ENCODE measurements at places on chromosomes 7 and 10. TPM values are rescaled to one million over a fixed set of nuclear protein-coding genes. Genes with fewer than 3 reads are reported as not detected.

DNA sequence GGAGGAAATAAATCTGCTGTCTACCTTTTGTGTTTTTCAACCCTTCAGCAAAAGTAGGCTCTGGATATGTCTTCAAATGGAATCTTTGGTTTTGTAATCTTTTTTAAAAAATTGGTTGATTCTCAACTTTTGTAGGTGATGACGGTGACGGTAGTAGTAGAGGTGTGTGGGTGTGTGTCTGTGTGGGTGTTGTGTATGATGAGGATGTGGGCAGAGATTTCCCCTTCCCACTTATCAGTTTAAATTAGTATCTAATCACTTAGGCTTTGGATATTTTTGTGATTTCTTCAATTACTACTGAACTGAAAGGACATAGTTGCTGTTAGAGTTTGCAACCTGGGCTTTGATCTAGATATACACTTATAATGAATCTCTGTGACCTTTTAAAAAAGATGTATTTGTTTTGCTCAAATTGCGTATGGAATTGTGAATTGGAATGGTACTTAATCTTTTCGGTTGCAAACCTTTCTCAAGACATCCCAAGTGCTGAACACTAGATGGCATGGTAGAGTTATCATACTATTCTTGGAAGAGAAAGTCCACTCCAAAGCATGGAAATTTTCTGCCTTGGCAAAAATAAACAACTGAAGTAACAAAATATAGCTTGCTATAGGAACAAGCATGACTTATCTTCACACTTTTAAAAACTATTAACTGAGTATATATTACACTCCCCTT lies 51.9 kb upstream of the A1CF start:
- no peaks in the 10 kb centered on the region for H3K27me3 ChIP-seq
- no peaks in the 10 kb centered on the region for H3K36me3 ChIP-seq
- no peak for DNase-seq
- no peak overlapping the region for H3K27ac ChIP-seq
- no peaks in the 10 kb centered on the region for H3K4me1 ChIP-seq
- H3K4me3 ChIP-seq, result no peak overlapping the region

DNA sequence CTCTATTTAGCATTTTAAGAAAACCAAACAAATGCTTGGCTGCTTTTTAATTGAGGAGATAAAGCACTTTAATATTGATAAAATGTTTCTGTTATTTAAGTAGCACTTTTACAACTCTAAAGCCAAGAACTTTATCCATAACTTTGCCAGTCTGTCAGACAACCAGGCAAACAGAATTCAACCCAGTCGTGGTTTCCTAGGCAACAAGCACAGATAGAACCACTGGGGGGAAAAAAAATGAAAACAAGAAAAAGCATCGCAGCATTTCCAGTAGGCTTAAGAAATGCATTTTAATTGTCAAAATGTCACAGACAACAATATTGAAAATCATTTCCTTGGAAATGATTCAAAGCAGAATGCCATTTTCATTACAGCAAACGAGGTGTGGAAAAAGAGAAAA lies 323.4 kb downstream of the PARD3 start:
- H3K27ac ChIP-seq, result no peak overlapping the region
- H3K27me3 ChIP-seq, result no peaks in the 10 kb centered on the region
- peaks cover 22% of the 10 kb centered on the region for H3K4me1 ChIP-seq
- no peak for DNase-seq
- H3K4me3 ChIP-seq, result no peak overlapping the region

GRCh38 chr10:36556468-36556867 lies 568.9 kb upstream of the ANKRD30A start:
- no peaks in the 10 kb centered on the region for H3K4me1 ChIP-seq
- no peak overlapping the region for H3K27ac ChIP-seq
- no peaks in the 10 kb centered on the region for H3K27me3 ChIP-seq
- no peaks in the 10 kb centered on the region for H3K36me3 ChIP-seq
- DNase-seq, result no peak

The WEE2 gene
- total RNA-seq, result not detected

The DNAJC12 gene
- total RNA-seq, result 4.1 TPM

DNA sequence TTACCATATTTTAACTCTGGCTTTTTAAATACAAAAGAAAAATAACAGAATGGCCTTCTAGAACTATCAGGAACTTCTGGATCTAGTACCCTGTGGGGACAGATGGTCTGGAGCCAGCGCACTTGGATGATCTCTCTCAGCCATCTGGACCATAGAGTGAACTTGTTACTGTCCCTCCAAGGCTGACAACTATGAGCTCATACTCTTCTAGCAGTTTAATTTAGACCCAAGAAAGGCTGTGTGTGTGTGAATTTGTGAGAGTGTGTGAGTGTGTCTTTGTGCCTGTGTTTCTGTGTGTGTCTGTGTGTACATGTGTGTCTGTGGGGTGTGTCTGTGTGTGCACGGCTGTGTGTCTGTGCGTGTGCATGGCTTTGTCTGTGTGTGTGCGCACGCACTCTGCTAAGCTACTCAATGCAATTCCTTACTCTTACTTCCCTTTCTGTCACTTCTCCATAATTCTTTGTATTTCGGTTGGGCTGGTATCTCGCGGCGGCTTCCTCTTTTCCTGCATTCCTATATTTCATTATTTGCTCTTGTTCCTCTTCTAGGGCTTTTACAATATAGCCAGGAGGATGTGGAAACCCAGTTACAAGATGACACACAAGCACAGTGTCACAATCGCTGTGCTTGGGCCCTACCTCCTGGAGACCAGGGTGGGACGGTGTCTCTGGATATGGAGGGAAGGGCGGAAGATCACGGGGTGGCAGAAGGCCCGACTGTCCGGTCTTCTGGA lies 51.9 kb downstream of the IKZF1 start:
- no peaks in the 10 kb centered on the region for H3K27me3 ChIP-seq
- H3K27ac ChIP-seq, result peak overlapping the region; percentile 22
- H3K4me1 ChIP-seq, result no peaks in the 10 kb centered on the region
- H3K4me3 ChIP-seq, result no peak overlapping the region
- no peak for DNase-seq

DNA sequence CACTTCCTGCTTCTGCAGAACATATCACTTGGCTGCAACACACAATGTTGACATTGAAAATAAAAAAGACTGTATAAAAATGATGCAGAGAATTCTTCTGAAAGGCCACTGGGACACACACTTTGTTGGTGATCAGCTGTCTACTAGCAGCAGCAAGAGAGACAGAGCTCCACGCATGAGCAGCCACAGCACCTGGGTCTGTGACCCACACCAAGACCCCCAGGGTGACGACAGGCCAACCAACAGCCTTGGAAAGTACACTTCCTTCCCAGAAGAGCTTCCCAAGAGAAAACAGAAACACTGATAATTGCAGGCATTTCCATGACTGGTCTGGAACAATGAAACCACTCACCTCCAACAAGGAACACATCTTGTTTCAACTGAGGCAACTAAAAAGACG lies 239.0 kb downstream of the DIP2C start:
- no peaks in the 10 kb centered on the region for H3K36me3 ChIP-seq
- peak overlapping the region; percentile 85 for H3K27ac ChIP-seq
- H3K27me3 ChIP-seq, result no peaks in the 10 kb centered on the region
- H3K4me1 ChIP-seq, result peaks cover 45% of the 10 kb centered on the region
- no peak for DNase-seq

The CYP2C8 gene
- not detected for total RNA-seq

The GLI3 gene
- 12.1 TPM for total RNA-seq

DNA sequence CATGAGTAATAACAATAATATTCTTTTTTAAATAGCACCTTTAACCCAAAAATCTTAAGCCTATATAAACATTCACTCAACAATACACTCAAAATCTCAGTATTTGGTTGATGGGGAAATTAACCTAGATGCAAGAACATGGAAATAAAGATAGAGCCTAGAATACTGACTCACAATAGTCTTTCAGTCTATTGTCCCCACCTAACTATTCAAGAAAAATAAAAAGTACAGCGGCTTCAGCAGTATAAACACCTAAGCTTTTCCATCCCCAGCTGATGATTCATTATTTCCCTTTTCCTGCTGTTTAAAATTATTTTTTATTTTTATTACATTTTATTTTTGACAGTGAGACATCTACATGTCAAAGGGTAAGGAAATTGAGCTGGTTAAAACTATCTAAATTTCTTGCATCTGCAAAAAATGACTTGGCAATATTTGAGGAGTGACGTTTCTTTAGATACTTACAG lies 201.4 kb downstream of the FZD1 start:
- no peak for DNase-seq
- no peaks in the 10 kb centered on the region for H3K36me3 ChIP-seq
- H3K27me3 ChIP-seq, result no peaks in the 10 kb centered on the region
- no peak overlapping the region for H3K27ac ChIP-seq
- no peak overlapping the region for H3K4me3 ChIP-seq

GRCh38 chr7:28904578-28905048 lies 53.5 kb downstream of the TRIL start:
- H3K4me1 ChIP-seq, result peaks cover 9% of the 10 kb centered on the region
- no peaks in the 10 kb centered on the region for H3K27me3 ChIP-seq
- no peaks in the 10 kb centered on the region for H3K36me3 ChIP-seq

DNA sequence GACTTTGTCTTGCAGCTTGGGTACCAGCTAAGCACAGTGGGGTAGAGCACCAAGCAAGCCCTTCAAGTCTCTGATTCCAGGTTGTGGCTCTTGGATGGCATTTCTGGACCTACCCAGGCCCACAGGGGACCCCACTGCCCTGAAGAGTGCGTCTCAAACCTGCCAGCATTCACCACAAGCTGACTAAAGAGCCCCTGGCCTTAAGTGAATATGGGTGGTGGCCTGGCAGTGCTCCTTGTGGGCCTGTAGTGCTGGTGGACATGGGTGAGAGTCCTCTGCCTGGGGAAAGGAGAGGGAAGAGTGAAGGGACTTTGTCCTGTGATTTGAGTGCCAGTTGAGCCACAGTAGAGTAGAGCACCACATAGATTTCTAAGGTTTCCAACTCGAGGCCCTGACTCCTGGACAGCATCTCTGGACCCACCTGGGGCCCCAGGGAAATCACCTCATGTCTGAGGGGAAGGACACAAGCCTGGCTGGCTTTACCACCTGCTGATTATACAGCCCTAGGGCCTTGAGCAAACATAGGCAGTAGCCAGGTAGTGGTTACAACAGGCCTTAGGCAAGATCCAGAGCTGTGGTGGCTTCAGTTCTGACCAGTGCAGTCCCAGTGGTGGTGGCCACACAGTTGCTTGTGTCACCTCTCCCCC lies 23.7 kb downstream of the GSDME start:
- no peaks in the 10 kb centered on the region for H3K36me3 ChIP-seq
- H3K27me3 ChIP-seq, result no peaks in the 10 kb centered on the region
- peak; percentile 66 for DNase-seq
- peaks cover 38% of the 10 kb centered on the region for H3K4me1 ChIP-seq

The ASB10 gene
- total RNA-seq, result not detected

The PLXDC2 gene
- 38.3 TPM for total RNA-seq

The CALML3 gene
- total RNA-seq, result not detected

GRCh38 chr10:31318382-31318853 lies 598 bp upstream of the ZEB1 start:
- peak; percentile 92 for DNase-seq
- no peaks in the 10 kb centered on the region for H3K27me3 ChIP-seq
- H3K27ac ChIP-seq, result peak overlapping the region; percentile 97
- H3K36me3 ChIP-seq, result no peaks in the 10 kb centered on the region
- H3K4me1 ChIP-seq, result peaks cover 28% of the 10 kb centered on the region

DNA sequence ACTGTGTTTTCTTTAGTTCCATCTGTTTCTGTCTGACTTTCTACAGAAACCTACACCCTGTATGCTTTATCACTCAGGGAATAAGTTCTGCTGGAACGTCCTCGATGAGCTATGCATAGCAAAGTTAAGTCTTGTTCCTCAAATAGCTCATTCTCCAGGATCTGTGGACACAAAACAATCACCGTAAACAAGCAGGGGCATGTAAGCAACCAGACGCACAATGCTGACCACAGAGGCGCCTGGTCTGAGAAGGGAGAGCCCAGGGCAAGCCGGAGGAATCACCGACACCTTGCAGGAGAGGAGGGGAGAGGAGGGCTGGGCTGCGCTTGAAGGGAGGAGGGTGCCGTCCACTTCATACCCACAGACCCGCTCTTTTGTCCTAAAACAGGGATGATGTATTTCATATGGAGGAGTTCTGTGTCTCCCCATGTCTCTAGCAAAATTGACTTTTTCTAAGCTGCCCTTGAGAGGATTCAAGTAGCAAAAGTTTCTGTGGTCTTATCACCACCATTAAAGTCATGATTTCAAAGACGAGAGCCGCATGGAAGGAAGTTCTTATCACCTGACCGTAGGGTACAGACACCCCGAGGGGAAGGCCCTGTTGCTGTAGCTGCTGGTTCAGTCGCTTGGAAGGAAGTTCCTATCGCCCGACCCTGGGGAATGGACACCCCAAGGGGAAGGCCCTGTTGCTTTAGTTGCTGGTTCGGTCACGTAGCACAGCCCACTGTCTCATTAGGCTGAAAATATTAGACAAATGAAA lies 14.3 kb downstream of the CALML3 start:
- peaks cover 36% of the 10 kb centered on the region for H3K4me1 ChIP-seq
- no peaks in the 10 kb centered on the region for H3K36me3 ChIP-seq
- no peak for DNase-seq
- no peak overlapping the region for H3K4me3 ChIP-seq

DNA sequence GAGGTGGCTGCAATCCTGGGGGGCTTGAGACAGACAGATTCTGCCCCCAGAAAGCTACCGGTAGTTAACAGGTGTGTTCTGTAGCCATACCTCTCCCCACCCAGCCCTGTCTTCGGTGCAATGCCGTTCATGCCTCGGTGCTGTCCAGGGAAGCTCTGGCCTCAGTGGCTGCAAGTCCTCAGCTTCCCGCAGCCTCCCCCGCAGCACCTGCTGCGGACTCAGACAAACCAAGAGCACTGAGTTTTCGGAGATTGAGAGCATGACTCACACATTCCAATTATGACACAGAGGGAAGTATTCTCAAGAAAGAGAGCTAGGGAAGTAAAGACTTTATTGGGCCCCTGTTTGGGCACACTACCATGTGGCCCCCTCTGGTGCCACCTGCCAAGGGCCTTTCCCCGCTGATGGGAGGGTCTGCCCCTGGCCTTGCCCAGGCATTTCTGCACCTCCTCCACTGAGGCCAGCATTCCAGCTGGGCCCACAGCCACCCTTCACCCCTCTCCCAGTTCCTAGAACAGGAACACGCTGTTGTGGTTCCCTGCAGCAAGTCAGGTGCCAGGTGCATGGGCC lies 30.2 kb upstream of the EZH2 start:
- H3K36me3 ChIP-seq, result no peaks in the 10 kb centered on the region
- DNase-seq, result no peak
- no peak overlapping the region for H3K4me3 ChIP-seq
- no peaks in the 10 kb centered on the region for H3K27me3 ChIP-seq

The KLF14 gene
- total RNA-seq, result not detected

DNA sequence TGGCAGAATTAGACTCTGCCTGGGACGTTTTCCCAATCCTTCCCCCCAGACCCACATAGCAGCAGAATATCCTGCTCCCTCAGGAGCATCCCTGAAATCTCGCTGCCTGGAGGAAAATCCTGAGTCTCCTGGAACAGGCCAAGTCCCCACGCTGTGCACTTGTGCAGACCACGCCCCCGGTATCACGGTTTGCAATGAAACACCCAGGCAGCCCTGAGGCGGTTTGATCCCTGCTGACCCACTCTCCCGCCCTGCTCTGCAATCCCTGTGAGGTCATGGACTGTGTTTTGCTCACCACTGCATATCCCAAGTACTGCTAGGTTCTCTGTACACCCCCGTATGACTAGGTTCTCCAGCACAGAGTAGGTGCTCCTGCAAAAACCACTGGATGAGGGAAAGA lies 411.8 kb upstream of the MGMT start:
- H3K27ac ChIP-seq, result no peak overlapping the region
- no peak overlapping the region for H3K4me3 ChIP-seq
- no peak for DNase-seq
- H3K27me3 ChIP-seq, result no peaks in the 10 kb centered on the region
- no peaks in the 10 kb centered on the region for H3K36me3 ChIP-seq
- H3K4me1 ChIP-seq, result no peaks in the 10 kb centered on the region

- H3K36me3 ChIP-seq, result no peaks in the 10 kb centered on the region
- H3K27me3 ChIP-seq, result no peaks in the 10 kb centered on the region
- no peaks in the 10 kb centered on the region for H3K4me1 ChIP-seq
- no peak for DNase-seq
- H3K27ac ChIP-seq, result no peak overlapping the region
Measured at GRCh38 chr10:66362522-66362921, 563.3 kb upstream of the LRRTM3 start.

The IL6 gene
- total RNA-seq, result 0.83 TPM

The TEX47 gene
- not detected for total RNA-seq

Measured in esophagus muscularis mucosa (tissue), 4 donors.